AG09309 (cell line): ENCODE measurements at places on chromosomes 3 and 15.

DNA sequence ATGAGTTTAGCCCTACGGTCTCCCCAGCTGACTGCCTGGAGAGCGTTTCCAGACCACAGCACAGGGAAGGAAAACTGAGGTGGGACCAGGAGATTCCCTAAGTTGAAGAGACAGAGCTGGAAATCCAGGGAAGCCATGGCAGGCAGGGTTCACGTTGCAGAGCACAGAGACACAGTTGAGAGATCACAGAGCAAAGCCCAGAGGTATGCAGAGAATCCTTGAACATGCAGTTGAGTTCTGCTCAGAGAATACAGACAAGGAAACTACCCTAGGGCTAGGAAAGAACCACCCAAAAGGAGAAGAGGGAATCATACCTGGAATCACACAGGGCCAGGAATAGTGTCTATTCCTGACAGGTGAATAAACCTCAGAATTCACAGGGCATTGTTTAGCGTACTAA lies 14.3 kb downstream of the SLC28A1 start:
- DNase-seq: no peak

DNA sequence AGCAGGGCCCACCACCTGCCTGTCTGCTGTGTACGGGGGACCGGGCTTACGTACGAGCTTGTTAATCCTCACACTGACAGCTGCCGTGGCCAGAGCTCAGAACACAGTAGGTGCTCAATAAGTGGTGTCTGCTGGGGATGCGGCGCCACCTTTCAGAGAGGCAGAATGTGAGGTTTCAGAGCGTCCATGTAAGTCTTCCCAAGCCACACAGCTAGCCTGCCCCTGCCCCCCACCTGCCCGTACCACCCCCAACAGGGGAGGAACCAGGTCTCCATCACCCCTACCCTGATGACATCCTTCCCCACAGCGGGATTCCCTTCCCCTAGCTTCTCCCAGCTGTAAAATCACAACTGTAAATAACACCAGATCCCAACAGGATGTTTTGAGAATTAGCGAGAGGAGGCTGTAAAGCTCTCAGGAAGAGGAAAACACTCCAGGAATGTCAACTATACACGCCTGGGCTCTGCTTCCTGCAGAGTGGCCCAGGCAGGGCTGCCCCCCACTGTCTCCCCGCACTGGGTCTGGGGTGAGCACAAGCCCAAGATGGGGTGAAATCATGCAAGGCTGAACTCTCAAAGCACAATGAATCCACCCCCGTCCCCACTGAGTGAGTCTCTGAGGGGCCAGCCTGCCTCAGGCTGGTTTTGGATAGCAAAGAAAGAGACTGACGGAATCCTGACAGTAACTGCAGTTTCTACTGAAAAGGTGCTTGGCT lies 250.1 kb upstream of the LYSMD4 start:
- DNase-seq: no peak

GRCh38 chr3:31226346-31226745 lies 306.4 kb upstream of the STT3B start:
- DNase-seq: no peak

- no peak for DNase-seq
Observed at GRCh38 chr3:41194701-41195100, 4.6 kb upstream of the CTNNB1 start.

- DNase-seq: no peak
Observed at GRCh38 chr3:125202197-125202596, 10.4 kb downstream of the SLC12A8 start.

GRCh38 chr3:71247958-71248335 lies 335.6 kb downstream of the FOXP1 start:
- no peak for DNase-seq
